ENCODE measurements at places on chromosomes 4 and X.

GRCh38 chrX:113510586-113510985 is 670.0 kb upstream of the AMOT start:
- no peak for DNase-seq

DNA sequence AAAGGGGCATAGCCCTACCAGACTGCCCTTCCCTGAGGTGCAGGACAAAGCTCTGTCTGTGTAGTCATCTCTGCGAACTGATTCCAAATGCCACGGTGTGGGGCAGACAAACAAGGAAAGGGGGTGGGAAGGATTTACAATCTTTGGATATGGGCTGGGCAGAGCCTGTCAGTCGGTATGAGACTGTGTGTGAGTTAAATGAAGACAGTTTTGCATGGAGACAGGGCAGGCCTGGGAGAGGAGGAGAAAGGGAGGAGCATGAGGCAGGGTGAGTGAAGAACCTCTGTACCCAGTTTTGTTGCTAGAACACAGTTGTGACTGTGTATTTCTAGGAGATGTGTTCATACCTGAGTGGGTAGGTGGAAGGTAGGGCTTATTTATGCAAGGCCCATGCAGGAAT is 59.4 kb upstream of the MSN start:
- DNase-seq, result no peak

- no peak for DNase-seq
Measured at GRCh38 chrX:68462653-68463052, 29.4 kb upstream of the OPHN1 start.

GRCh38 chr4:132498215-132498614 is 650.9 kb upstream of the PCDH10 start:
- no peak for DNase-seq

GRCh38 chrX:110241816-110242215 is 76.1 kb downstream of the AMMECR1 start:
- DNase-seq, result no peak

DNA sequence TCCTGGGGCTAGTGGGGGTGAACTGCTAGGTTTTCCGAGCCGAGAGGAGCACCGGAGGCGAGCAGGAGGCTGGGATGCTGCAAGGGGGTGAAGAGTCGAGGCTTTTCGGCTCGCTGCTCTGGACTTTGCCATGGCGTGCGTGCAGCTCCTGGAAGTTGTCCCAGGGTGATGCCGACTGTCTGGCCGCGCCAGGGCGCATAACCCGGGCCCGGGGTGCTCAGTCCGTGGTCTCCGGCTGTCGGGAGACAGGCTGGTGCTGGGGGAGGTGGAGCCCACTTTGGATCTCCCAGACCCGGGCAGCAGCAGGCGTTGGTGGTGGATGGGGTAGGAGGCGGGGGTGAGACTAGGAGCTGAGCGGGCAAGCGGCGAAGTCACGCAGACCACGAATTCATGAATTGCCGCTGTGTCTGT is 793 bp downstream of the GRIA3 start:
- no peak for DNase-seq

- no peak for DNase-seq
Measured at GRCh38 chr4:3441501-3442459, at the start of gene HGFAC. Gene HGFAC (plus strand): TSS chr4:3441968. CDS start chr4:3442002, 34 bp downstream.

DNA sequence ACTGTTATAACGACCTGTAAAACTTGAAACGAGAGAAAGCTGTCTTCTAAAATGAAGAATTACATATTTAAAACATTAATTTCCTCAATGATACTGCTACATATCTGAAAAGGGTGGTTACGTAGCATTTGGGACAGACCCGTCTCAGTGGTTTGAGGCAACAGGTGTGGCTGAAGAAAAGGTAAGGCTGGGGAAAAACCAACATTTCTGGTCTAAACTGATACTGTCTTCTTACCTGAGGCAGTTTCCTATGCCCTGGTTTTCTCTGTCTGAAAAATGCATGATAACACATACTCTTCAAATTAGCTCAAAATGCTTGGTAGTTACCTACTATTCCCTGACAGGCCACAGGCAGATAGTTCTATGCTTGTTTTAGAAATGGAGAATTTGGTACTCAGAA is 30.4 kb downstream of the PLS3 start:
- no peak for DNase-seq

Measured in neuronal stem cell (in vitro differentiated cells).